Activated CD4-positive, alpha-beta memory T cell treated with anti-CD3 and anti-CD28 coated beads, Interleukin-2, amount 10 ng/mL, durations not matched to agents 7 days and 5 days (primary cell): ENCODE measurements at places on chromosomes 11 and 22.

DNA sequence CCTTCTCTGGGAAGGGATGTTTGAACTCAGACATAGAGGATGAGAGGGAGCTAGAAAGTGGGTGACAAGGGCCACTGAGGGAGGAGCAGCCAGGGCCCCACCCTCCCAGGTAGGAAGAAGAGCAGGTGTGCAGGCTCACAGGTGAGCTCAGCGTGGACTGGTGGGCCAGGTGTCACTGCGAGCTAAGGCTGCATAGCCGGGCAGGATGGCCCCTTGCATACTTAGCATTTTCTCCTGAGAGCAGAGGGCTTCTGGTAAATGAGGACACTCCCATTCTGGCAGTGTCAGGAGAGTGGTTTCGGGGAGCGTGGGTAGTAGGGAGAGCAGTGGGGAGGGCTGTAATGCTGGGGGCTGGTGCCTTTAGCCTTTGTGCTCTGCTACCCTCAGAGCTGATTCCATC is 843.4 kb downstream of the TBC1D22A start:
- no peak for DNase-seq

DNA sequence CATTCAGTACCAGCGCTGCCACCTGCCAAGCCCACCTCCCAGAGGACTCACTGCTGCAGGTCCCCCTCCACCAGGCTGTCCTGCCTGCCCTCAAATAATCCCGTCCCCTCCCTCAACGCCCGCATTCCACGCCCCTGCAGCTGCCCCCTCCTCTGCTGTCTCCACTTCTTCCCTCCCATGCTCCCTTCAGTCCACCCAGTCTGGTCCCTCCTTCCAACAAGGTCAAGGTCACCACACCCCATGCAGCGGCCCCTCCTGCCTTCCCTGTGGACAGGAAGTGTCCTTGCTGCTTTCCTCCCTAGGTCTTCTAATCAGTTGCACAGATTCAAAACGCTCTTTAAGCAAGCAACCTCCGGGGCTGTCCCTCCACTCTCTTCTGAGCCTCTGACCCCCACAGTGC is 12.1 kb downstream of the MACROD1 start:
- no peak for DNase-seq

DNA sequence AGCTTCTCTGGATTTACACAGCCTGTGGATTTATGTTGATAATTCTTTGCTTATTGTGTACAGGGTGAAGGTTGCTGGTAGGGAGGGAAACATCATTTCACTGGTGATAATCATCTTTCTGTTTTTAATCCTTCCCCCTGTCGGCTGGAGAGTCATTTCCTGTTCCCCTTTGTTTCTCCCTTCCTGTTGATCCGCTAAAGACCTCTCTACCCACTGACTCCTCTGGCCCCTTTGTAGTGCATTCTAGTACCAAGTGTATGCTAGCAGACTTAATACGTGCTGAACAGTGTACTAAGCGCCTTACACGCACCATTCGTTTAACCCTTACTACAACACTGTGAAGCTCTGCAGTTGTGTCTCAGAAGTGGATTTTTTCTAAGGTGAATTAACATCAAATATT is 19.0 kb upstream of the OR9Q1 start:
- DNase-seq = no peak

GRCh38 chr11:108569896-108570295 is 23.7 kb downstream of the EXPH5 start:
- no peak for DNase-seq
